ENCODE measurements at places on chromosomes 3 and 15. TPM values are rescaled to one million over a fixed set of nuclear protein-coding genes. Genes with fewer than 3 reads are reported as not detected.

- no peak for DNase-seq
These were observed 37.2 kb upstream of the CA12 start for GRCh38 chr15:63418811-63419210.

The CILP gene
- 1.5 TPM for total RNA-seq

GRCh38 chr3:41522612-41523011 lies 323.3 kb downstream of the CTNNB1 start:
- DNase-seq, result peak; percentile 1

DNA sequence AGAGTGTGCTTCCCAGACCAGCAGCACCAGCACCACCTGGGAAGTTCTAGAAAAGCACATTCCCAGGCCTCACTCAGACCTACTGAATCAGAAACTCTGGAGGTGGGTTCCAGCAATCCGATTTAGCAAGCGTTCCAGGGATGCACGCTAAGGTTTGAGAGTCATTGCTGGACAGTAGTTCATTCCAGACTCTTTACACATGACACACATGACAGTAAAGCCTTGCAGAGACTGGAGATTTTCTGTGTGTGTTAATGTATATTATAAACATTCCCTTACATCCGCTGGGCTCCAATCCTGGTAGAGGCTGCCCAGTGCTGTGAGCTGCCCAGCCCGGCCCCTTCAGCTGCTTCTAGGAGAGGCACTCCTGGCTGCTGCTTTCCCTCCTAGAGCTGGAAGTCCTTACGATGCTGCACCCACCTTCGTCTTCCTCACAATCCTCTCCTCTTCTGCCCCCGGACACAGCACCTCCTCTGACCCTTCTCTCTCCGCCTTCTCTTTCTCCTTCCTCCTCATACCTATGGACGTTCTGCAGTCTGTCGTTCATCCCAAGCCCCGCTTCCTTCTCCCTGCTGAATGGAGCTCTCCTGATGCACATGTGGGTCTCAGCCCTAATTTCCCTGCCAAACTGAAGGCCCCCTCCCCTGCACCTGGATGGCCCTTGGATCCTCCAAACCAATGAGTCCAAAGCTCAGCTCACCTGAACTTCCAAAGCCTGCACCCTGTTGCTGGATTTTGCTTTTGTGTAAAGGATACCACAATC lies 44.4 kb downstream of the ITGA11 start:
- DNase-seq, result no peak

DNA sequence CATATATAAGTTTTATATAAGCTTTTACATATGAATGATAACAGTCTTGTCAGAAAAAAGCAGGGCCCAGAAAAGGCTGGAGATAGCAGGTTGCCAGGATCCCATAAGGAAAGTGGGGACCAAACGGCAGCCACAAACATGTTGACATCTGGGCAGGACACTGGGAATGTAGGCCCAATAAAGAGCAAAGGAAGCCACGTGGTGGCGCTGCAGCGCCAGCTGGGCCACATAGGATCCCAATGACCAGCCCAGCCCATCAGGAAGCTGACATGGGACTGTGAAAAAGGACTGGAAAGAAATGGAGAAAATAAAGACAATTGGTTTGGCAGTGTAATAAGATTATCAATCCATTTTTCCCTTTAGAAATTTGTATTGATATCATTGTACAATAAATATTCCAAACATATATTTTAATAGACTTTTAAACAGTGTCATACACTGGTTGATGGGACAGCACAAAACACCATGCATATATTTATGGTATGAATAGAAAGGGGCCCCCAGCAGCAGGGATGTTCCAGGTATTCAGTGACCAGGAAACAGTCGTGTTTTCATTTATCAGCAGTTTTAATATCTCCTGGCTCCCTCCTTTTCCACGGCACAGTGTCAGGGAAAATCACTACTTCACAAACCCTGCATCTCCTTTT lies 89.0 kb upstream of the STRIT1 start:
- no peak for DNase-seq

The SLC51B gene
- 2.9 TPM for total RNA-seq

- DNase-seq, result no peak
These were observed 791.8 kb upstream of the NR2F2 start for GRCh38 chr15:95538693-95539092.

The CLDN18 gene
- not detected for total RNA-seq

The TUSC7 gene
- total RNA-seq, result not detected

DNA sequence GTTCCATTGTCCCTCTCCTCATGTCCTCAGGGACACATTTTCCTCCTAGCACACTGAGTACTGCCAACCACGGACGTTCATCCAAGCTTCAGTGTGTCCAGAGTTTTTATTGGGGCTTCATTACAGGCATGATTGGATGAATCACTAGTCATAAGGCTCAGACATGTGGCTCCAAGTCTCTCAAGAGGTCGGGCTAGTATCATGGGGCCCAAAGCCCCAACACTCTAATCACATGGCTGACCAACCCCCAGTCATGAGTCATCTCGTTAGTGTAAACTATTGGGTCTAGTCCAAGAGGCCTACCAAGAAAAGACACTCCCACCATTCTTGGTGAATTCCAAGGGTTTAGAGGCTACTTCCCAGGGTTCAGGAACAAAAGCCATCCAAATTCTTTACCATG lies 4.4 kb downstream of the TERC start:
- no peak for DNase-seq

The NR1D2 gene
- 49.3 TPM for total RNA-seq

DNA sequence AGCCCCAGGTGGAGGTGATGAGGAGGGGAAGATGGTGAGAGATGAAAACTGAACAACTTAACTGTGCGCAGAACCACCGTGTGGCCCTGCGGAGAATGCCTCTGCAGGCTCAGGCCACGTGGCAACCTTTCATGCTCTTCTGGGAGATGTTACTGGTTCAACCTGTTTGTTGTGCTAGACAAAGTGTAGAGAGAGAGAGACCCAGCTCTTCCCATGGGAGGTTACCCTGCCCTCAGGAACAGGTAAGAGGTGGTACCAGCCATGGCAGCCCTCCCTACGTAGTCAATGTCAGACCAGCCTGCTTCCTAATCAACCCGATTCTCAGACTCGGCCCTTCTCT lies 37.0 kb upstream of the HACD2 start:
- no peak for DNase-seq

DNA sequence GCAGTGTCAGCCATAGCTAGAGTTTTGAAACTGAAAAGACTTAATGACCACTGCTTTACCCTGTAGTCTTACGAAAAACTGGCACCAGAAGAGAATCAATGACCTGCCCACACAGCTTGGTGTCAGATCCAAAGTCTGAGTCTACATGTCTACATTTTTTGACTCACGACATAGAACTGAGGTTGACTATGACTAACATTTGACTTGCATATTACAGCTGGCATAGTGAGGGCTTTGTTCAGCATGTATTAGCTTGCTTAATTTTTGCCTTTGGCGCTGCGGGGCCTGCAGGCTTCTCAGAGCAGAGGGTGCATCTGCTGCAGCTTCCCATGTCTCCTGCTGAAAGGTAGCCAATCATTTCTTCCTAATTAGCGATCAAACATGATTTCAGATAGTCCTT lies 167.0 kb downstream of the EBLN2 start:
- no peak for DNase-seq

The IL20RB gene
- total RNA-seq, result 0.79 TPM

- DNase-seq, result no peak
These were observed 19.0 kb downstream of the CFAP100 start for GRCh38 chr3:126413693-126414080.

Data from kidney (tissue), 22 donors.